Uterine smooth muscle cell (primary cell): ENCODE measurements at places on chromosomes 7 and 10. TPM values are rescaled to one million over a fixed set of nuclear protein-coding genes. Genes with fewer than 3 reads are reported as not detected.

Gene TEX36
- not detected in 2 replicates for total RNA-seq

Gene TMEM176A
- total RNA-seq: 0.22 TPM in 1 of 2 replicates, not detected in the other

Gene CAV2
- total RNA-seq: 92.7 and 112 TPM in 2 replicates

Gene CUZD1
- 0.33 and 0.50 TPM in 2 replicates for total RNA-seq

Gene ZNF800
- total RNA-seq: 14.2 and 15.1 TPM in 2 replicates

Gene AKR1C8
- not detected in 2 replicates for total RNA-seq

Gene ADAMTS14
- total RNA-seq: 4.0 and 4.8 TPM in 2 replicates

Gene MICALL2
- total RNA-seq: 15.0 and 16.7 TPM in 2 replicates

Gene HOXA7
- total RNA-seq: 0.77 and 1.9 TPM in 2 replicates

Gene H2BK1
- total RNA-seq: not detected in 2 replicates

Gene ZNF488
- under 0.01 TPM in 2 replicates for total RNA-seq

Gene CYP3A7
- 0.55 and 1.2 TPM in 2 replicates for total RNA-seq

Gene SH2D4B
- not detected in 2 replicates for total RNA-seq

Gene CHN2
- total RNA-seq: 0.44 and 0.87 TPM in 2 replicates

Gene CALML5
- total RNA-seq: not detected in 2 replicates

Gene PLEKHS1
- not detected in 2 replicates for total RNA-seq

Gene CALY
- total RNA-seq: 0.25 TPM in 1 of 2 replicates, not detected in the other

Gene ATG9B
- 0.11 and 0.12 TPM in 2 replicates for total RNA-seq

Gene HDAC9
- total RNA-seq: 20.2 and 40.5 TPM in 2 replicates

Gene TUBB8
- not detected in 2 replicates for total RNA-seq

Gene NME8
- total RNA-seq: not detected in 2 replicates

Gene NODAL
- total RNA-seq: not detected in 2 replicates

Gene ATOH7
- not detected in 2 replicates for total RNA-seq

Gene TCAF2
- total RNA-seq: 1.4 and 1.9 TPM in 2 replicates

Gene SLC16A9
- 1.1 and 1.2 TPM in 2 replicates for total RNA-seq

Gene TRIM50
- not detected in 2 replicates for total RNA-seq

Gene ZP3
- total RNA-seq: 0.55 and 0.87 TPM in 2 replicates

Gene PON3
- total RNA-seq: 0.11 and 0.12 TPM in 2 replicates

Gene VIPR2
- not detected in 2 replicates for total RNA-seq

Gene TAS2R5
- 0.55 and 1.00 TPM in 2 replicates for total RNA-seq

Gene HHEX
- 0.62 and 0.66 TPM in 2 replicates for total RNA-seq

Gene LRIT1
- total RNA-seq: not detected in 2 replicates

Gene BMPR1A
- total RNA-seq: 59.3 and 60.6 TPM in 2 replicates

Gene OR6B1
- under 0.01 TPM in 1 of 2 replicates, not detected in the other for total RNA-seq

Gene ZC3HAV1L
- total RNA-seq: 8.0 and 9.5 TPM in 2 replicates

Gene TBL2
- total RNA-seq: 110 and 120 TPM in 2 replicates

Gene HMX3
- total RNA-seq: not detected in 2 replicates

Gene C10orf90
- total RNA-seq: not detected in 2 replicates

Gene HSPA12A
- total RNA-seq: 18.6 and 21.0 TPM in 2 replicates

Gene ACBD7
- total RNA-seq: 2.9 and 4.5 TPM in 2 replicates

Gene ITIH5
- under 0.01 and 0.75 TPM in 2 replicates for total RNA-seq

Gene ZNF425
- total RNA-seq: 1.9 and 5.0 TPM in 2 replicates

Gene SPDYE8
- total RNA-seq: not detected in 2 replicates

Gene MUC3A
- under 0.01 TPM in 1 of 2 replicates, not detected in the other for total RNA-seq

Gene TSPAN13
- total RNA-seq: 7.6 and 9.7 TPM in 2 replicates
